ENCODE measurements at places on chromosomes 4 and X.

GRCh38 chr4:145880355-145880960, 58.2 kb downstream of the ZNF827 start:
- peaks cover 26% of the 10 kb centered on the region for H3K36me3 ChIP-seq
- no peaks in the 10 kb centered on the region for H3K27me3 ChIP-seq
- no peak for DNase-seq
- H3K27ac ChIP-seq = no peak overlapping the region

- no peaks in the 10 kb centered on the region for H3K36me3 ChIP-seq
- no peak overlapping the region for H3K4me3 ChIP-seq
- H3K4me1 ChIP-seq = no peaks in the 10 kb centered on the region
- no peak overlapping the region for H3K27ac ChIP-seq
These were observed 301.8 kb downstream of the HNRNPD start for GRCh38 chr4:82071951-82072350.

DNA sequence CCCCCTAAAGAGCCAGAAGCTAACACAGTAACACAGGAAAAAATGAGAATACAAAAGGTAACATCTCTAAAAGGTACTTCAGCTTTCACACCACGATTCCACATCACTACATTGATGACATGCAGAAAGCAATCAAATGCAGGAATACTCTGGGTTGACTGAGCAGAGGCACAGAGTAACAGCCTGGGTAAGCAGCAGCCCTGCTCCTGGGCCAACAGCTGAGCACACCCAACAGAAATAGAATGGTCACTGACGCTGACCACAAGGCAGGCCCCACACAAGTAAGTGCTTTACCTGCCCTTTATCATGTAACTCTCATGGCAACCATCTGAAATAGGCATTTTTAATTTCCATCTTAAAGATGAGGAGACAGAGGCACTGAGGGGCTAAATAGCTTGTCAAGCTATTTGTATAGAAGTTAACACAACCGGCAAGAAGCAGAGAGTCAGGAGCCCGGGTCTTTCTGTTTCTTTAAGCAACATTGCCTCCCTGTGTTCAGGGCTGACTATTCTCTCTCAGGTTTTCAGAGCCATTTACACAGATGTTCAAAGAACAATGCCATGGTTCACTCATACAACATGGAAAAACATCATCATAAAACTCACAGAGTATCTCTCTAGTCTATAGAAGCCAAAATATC, 168.9 kb downstream of the ZNF674 start:
- H3K27me3 ChIP-seq = peaks cover 3% of the 10 kb centered on the region
- peak; percentile 28 for DNase-seq
- H3K27ac ChIP-seq = no peak overlapping the region
- no peaks in the 10 kb centered on the region for H3K4me1 ChIP-seq
- H3K4me3 ChIP-seq = no peak overlapping the region

GRCh38 chrX:94058728-94059382, 384.8 kb downstream of the FAM133A start:
- H3K4me1 ChIP-seq = no peaks in the 10 kb centered on the region
- no peaks in the 10 kb centered on the region for H3K27me3 ChIP-seq
- H3K36me3 ChIP-seq = no peaks in the 10 kb centered on the region

DNA sequence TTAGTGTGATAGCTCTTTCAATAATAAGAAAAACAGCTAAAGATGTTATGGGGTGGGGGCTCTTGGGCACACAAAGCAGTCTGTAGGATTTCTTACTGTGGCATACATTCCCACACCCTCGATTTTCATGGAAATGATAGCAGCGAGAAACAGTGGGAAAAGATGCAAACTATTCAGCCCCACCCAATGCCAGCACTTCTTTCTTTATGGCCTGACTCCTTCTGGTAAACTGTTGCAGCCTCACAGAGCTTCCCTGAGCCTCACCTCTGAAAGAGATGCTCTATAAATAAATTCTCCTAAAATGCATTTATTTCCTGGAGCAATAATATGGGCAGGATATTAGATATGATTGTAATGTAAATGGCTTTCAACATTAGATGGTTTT, 910 bp downstream of the ANK2 start:
- H3K4me3 ChIP-seq = no peak overlapping the region
- peaks cover 2% of the 10 kb centered on the region for H3K4me1 ChIP-seq
- H3K27me3 ChIP-seq = peaks cover 2% of the 10 kb centered on the region
- H3K36me3 ChIP-seq = no peaks in the 10 kb centered on the region
- H3K27ac ChIP-seq = no peak overlapping the region
- no peak for DNase-seq
